Stimulated activated CD8-positive, alpha-beta memory T cell treated with anti-CD3 and anti-CD28 coated beads, Interleukin-4, amount 100 ng/mL, for 1 hour (primary cell): ENCODE measurements at places on chromosomes 13 and 19.
A peak's percentile ranks its signal among the peaks of the same experiment; 100 is the strongest.

DNA sequence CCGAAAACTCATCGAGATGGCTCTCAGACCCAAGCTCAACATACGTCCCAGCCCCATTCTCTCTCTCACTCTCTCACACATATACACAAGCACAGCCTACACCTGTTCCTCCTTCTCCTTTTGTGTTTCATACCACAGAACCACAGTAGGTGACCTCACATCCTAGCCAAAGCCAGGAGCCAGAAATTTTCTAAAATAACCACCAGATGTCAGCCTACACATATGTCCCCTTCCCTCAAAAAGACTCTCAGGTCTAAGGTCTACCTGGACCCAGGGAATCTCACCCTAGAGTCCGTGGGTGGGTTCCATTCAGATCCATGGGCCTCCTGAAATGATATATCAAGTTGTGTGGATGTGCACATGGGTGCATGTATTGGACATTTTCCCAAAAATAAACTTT lies 104.2 kb upstream of the IPO5 start:
- DNase-seq: no peak

DNA sequence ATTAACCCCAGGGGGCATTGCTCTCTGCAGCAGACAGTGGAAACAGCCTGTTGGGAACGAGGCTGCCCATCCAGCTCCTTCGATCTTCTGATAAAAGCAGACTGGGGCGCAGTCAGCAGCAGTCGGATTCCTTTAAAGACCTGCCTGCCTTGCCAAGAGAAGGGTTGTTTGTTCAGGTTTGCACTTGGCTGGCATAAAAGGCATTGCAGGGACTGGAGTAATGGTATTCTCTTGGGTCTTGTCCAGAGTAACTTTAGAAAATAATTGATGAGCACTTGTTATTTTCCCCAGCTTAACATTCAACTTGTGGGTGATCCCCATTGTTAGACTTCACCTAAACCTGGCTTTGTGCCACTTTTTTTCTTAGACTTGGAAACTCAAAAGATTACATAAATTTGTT lies 67.3 kb upstream of the SLC10A2 start:
- no peak for DNase-seq

DNA sequence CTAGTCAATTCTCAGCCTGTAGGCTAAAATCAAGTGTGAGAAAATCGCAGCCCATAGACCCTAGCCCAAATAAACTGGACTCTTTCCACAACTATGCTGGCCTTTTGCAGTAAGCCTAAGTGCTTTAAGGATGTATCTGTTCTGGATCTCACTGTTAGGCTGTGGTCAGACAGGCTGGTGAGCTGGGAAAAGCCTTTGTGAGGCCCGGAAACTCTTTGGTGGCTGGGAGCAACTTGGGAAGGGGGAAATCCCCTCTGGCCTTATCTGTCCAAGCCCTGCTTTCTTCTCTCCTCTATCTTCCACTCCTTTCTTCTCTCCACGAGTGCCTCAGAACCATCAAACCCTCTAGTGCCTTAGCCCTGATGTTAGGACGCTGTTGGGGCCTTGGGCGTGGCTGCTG lies 135.4 kb downstream of the LACC1 start:
- DNase-seq: no peak

GRCh38 chr19:18089726-18090125 lies 3.0 kb upstream of the IL12RB1 start:
- DNase-seq: no peak

DNA sequence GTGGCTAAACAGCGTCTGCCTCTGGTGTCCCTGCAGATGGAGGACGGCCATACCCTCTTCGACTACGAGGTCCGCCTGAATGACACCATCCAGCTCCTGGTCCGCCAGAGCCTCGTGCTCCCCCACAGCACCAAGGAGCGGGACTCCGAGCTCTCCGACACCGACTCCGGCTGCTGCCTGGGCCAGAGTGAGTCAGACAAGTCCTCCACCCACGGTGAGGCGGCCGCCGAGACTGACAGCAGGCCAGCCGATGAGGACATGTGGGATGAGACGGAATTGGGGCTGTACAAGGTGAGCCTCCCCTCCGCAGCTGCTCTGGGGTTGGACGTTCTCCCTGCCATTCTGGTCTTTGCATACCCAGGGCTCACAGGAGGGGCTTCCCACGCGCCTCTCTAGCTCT lies 19.9 kb downstream of the UHRF1 start:
- DNase-seq: no peak

DNA sequence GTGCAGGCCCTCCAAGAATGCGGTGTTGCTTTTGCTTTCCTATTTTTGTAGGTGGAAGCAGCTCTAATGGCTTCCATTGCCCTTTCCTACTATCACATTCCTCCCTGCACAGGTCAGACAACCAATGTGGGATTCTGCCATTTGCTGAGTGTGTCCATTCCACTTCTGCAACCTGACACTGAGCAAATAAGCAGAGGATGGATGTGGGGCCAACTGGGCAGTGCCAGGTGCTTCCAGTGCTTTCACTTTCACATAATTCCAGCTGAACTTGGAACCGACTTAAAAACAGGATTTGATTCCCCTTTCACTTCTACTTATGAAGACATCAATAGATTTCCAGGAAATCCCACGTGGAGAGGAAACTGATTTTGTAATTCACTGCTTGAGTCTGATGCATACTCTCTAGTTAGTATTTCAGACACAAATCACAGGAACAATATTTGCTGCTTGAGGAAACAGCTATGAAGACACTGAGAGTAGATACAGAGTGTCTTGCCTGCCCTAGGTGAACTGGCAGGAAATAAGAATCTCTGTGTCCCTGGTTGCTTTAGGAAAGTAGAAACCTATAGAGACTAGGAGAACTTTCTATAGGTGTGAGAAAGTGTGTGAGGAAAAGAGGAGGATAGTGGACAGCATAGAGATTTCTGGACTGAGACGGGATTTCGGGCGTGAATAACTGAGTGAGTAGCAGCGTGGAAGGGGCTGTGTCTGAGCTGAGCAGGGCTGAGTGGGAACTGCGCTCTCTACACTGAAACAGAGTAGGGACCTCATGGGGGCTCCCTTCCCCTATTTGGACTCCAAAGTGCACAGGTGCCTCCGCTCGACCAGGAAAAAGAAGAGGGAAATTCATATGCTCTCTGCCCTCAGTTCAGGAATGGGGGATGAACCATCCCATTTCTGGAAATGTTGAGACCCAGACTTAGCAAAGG lies 22.5 kb downstream of the LGALS16 start:
- no peak for DNase-seq

- DNase-seq: no peak
These were observed 131.8 kb downstream of the STARD13 start for GRCh38 chr13:33153421-33154404.

GRCh38 chr19:18793144-18794028 lies 2.3 kb upstream of the COMP start:
- DNase-seq: no peak

DNA sequence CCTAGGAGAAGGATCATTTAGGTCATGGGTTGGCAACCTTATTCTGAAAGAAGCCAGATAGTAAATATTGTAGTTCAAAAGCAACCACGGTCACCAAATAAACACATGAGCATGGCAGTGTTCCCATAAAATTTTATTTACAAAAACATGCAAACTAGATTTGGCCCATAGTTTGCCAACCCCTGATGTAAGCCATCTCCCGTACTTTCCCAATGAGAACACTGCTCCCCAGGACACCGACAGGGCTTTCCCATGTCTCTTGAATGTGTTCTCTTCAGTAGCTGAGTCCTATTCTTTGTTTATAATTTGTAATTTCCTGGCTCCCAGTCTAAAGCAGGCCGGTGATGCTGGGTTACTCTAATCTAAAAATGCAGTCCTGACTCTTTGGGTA lies 239.6 kb downstream of the LHFPL6 start:
- no peak for DNase-seq

GRCh38 chr19:7983995-7984837 lies 21.2 kb downstream of the ELAVL1 start:
- DNase-seq: no peak

DNA sequence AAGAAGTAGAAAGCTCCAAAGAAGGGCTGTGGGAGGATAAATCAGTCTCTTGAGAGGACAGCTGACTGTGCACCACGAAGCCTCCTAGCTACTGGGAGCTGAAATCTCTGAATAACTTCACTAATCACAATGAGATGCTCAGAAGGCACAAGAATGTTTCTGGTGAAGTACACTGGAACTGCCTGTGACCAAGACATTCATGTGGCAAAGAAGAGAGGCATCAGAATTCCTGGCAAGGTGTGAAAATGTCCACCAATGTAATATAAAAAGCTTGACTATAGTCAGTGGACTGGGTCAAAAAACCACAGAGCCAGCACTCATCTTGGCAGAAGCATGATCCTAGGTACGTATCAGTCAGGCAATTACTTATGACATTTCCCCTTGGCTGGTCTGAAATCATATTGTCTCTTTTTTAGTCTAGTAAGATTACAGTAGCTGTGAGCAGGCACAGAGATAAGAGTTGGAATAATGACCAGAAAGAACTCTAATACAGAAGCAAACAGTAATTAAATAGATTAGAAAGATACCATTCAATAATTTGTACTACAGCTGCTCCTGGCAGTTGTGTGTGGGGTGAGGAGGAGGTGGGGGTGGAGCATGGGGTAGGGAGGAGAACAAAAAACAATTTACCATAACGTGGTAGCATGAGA lies 434.7 kb downstream of the DIAPH3 start:
- DNase-seq: no peak

GRCh38 chr19:47778954-47779351 lies 450 bp downstream of the SELENOW start:
- DNase-seq: no peak

GRCh38 chr19:16037424-16038195 lies 38.7 kb upstream of the TPM4 start:
- no peak for DNase-seq

GRCh38 chr13:46181840-46182490 lies at the start of gene LCP1:
LCP1 (minus strand) TSS chr13:46182177; CDS start chr13:46159662, 22,515 bp downstream.
- DNase-seq: peak; percentile 38

DNA sequence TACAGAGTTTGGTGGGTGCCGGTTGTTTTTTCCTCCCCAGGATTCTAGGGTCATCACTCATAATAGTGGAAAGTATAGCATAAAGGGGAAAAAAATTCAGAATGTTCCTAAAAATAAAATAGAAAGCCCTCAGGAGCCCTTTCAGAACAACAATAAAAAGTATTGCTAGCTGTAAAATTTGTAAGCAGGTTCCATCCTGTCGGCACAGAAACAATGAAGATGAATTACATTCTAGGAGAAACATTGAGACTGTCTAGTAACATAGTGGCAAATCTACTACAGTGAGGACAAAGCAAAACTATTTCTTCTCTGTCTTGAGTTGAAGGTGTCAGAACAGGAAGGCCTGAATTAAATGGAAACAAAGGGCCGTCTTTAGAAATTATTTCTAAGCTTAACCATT lies 870.7 kb downstream of the PCDH9 start:
- DNase-seq: no peak

GRCh38 chr13:82275644-82276043 lies 1606.6 kb downstream of the SLITRK1 start:
- no peak for DNase-seq

DNA sequence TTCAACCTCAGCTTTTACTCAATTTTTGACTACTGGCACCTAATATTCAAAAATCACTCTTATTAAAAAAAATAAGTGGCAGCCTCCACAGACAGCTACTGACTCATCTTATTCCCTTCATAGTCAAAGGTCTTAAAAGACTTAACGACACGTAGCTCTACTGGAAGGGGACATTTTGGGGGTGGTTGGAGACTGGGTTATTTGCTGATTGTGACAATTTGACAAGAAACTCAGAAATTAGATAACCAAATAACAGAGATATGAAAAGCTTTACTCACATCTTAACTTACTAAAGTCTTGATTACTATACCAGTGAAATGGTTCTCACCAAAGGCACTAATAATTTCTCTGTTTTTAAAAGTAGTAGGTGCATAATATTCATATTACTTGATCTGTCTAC lies 25.7 kb downstream of the UGGT2 start:
- DNase-seq: no peak

DNA sequence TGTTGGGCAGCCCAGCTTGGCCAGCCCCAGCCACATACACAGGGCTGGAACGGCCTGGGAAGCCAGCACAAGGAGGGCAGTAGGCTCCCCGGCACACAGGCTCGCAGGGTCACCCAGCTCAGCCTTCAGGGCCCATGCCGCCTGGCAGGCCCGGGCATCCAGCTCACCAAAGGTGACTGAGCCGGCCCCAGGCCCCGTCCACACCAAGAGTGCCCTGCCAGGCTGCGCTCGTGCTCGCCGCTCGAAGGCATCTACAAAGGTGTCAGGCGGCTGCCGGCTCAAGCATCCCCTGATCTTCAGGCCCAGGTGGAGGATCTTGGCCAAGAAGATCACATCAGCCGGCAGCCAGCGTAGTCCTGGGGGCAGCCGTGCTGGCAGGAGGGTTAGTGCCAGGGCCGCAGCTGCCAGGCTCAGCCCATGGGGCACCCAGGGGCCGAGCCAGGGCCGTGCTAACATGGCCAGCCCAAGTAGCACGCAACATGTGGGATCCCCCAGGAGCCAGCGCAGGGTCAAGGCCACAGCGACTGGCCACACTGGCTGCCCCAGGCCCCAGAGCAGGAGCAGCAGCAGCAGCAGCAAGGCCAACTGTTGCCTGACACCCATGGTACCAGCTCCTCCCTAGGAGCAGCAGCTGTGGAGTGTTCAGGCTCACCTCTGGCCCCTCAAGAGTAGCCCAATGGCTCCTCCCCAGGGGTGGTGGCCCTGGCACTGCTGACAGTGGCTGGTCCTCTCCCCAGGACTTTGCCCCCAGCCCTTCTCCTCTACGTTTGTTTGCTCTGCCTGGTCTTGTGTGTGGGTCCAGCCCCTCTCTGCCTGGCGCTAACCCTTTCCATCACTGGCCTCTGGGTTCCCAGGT lies at the start of gene SLC27A5:
SLC27A5 (minus strand) TSS at position 640 of the 856 bp plus-strand sequence; CDS start at position 603, 37 bp downstream.
- DNase-seq: no peak

GRCh38 chr13:62123409-62123808 lies 707.8 kb upstream of the PCDH20 start:
- no peak for DNase-seq

DNA sequence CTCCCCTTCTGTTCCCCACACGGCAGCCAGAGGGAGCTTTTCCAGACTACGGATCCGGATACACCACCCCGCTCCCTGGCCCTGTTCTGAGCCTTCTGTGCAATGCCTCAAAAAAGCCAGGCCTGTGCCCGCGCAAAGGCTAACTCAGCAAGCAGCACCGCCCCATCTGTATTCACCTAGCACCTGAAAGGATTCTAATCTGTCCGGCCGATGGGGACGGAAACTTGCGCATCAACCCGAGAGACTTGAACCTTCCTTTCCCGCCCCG lies 589 bp downstream of the ZBTB45 start:
- no peak for DNase-seq

DNA sequence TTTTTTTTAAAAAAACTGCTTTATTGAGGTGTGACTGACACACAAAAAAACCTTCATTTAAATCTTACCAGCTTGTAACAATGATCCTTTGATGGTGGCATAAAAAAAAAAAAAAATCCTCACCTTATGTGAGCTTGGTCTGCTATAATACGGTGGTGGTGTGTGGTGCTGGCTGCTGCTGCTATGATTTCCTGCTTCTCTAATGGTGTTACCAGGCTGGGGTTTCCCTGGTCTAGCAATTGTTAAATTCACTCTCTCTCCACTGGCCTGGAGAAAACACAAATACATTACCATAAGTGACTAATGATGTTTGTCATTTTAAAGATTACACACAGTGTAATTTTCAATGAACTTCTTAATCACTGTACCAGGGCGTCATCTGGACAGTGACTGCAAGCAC lies 60.6 kb downstream of the LNX2 start:
- DNase-seq: no peak

- DNase-seq: no peak
These were observed 110.0 kb upstream of the FBXL3 start for GRCh38 chr13:77136902-77137420.
